Foreskin fibroblast (primary cell): ENCODE measurements at places on chromosomes 12 and 14.

DNA sequence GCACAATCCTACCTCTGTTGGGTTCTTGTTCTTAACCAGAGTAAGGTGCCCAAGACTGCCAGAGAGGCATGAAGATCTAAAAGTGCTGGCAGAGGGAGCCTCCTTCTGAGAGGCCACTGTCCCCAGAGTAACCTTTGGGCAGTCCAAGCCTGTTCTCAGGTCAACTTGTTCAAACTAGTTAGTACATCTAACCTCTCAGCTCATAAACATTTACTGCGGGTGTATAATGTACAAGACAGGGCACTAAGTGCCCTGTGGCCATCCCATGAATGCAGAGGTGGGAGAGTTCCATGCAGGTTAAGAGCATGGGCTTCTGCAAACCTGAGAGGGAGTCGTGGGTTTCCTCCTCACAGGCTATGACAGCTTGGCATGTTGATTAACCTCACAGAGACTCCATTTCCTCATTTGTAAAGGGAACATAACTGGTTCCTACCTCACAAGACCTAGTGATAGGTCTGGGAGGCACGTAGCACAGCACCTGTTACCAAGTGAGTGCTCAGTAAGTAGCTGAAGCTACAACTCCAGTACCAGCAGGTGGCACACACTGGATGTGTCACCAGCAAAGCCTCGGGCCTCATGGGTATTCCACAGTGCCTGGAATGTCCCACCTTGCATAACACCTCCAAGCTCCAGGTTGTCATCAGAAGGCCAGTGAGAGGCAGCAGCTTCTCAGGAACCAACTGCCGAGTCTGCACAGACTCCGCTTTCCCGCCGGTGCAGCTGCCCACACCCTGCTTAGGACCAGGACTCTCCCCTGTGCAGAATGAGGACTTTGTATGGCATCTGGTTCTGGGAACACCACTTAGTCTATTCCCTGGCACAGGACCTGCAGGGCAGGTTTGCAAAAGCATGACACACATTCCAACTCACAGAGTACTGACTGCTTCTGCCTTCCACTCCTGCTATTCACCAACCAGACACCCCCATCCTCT lies 4.4 kb downstream of the VDR start:
- DNase-seq = no peak

DNA sequence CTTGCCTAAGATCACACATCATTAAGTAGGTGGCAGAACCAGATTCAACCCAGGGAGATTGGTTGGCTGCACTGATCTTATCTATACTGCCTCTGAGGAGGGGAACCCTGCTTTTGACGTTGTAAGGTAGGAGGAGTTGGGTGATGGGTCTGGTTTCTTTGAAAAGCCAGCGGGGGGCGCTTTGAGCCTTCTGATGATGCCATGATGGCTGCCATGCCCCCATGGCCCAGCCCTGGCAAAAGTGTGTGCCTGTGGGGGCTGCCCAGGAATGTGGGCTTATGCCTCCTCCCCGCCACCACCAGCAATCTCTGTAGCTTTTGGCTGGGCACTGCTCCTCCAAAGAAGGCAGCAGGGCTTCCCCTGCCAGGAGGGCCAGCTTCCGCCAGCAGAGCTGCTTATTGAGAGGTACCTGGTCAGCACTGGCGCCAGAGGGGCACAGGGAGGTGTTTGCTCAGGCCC lies 224.3 kb downstream of the SLC41A2 start:
- DNase-seq = no peak

GRCh38 chr12:51023625-51024382 lies 2.4 kb downstream of the SLC11A2 start:
- no peak for DNase-seq

- no peak for DNase-seq
Measured at GRCh38 chr12:102964872-102965271, 7.4 kb downstream of the ASCL1 start.

GRCh38 chr14:74982661-74983060 lies 20.1 kb upstream of the EIF2B2 start:
- no peak for DNase-seq

DNA sequence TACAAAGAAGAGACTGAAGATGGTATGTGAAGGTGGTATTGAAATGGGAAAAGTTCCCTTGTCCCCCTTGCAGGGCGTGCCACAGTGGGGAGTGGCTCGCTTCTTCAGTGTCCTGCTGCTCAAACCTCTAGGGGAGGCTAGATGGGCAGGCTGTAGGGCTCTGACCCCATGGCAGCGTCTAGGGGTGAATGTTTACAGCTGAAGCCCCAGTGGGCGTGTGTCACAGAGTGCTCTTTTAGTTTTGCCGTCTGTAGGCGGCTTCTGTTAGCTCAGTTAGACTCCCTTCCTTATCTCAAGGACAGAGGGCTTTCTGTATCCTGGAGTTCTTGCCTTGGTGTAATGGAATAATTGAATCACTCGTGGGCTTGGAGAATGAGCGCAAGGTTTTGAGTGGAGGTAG lies 266.2 kb downstream of the RAD51B start:
- no peak for DNase-seq

- DNase-seq = no peak
Measured at GRCh38 chr12:64335886-64336466, 54.6 kb downstream of the C12orf56 start.

- no peak for DNase-seq
Measured at GRCh38 chr14:101288436-101289229, 272.7 kb upstream of the DIO3 start.

DNA sequence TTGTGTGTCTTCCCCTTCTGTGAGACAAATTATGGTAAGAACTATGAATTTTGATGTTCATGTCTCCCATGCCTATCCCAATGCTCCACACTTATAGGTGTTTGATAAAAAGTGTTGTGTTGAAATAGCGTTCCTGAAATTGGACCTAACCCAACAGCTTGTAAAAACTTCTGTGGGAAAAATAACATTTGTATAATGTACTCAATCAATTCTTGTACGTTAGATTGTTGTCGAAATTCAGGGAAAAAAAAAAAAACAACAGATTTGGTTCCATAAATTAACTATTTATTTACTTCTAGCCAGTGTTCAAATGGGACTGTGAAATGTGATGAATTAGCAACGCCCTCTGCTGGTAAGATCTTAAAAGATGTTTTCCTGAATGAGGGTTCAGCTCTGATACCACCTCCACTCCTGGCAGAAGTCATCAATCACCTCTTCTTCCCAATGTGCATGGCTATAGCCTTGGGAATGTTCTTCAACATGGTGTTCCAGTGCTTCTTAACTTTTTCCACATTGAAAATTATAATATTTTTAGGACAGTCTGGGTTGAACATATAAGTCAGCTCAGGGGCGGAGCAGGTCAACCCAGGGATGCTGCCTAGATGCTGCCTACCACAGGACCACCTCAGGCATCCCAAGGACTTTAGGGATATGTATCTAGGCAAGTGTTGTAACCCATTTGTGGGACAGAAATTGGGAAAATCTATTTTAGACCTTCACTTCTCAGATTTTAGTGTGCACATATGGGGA lies 170.6 kb downstream of the OTOGL start:
- DNase-seq = peak; percentile 76

DNA sequence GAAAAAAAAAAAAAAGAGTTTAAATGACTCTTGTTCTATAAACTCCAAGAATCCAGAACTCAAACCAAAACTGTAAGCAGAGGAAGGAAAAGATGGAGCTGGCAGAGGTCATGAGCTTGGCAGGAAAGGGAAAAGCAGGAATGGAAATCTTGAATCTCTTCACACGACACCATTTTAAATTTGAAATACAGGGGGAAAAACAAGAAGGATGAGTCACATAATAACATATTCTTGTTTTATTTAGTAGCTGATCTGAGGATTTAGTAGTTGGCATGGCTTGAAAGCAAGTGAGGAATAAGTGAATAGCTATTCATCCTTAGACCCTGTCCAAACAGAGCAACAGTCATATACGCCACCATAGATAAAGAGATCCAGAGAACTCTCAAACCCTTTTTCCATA lies 35.0 kb downstream of the EPS8 start:
- peak; percentile 44 for DNase-seq

DNA sequence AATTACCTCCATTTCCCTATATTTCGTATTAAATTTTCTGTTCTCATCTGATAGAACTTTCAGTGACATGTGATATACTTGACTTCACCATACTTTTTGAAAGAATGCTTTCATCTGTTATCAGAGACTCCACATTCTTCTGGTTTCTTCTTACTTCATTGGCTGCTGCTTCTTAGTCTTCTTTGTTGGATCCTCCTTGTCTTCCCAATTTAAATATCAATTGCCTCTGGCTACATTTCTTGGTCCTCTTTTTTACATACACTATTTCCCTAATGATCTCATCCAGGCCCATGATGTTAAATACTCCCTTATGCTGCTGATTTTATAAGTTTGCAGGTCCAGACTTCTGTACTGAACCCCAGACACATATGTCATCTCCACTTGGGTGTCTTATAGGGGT lies 22.0 kb downstream of the OR5AU1 start:
- DNase-seq = no peak

DNA sequence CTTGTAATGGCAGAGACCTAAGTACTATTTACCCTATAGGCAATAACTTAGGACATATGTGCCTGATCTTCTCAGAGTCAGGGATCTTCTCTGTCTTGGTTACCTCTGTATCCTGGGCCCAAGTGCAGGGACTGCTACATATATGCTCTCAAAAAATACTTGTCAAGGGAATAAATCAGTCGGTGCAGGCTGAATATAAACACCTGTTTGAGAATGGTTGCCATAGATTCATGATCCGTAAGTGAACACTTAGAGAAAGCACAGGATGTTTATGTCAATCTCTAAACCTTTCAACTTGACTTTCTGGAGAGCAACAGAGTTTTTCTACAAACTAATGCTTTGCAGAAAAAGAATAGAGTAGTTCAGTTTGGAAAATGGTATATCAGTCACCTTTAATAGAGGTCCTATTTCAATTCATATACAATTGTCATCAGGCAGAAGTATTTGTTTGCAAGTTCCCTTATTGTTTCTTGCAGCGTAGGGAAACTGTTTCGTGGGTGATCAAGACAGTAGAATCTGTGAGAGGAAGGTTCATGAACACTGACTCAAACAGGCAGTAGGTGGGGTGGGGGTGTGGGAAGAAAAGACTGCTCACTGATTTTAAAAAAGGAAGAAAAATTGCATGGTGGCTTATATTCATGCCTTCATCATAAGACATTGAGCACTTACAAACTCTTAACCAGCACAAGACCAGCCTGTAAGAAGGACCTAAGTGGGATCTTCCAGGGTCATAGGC lies 6.0 kb upstream of the UBE2N start:
- no peak for DNase-seq

DNA sequence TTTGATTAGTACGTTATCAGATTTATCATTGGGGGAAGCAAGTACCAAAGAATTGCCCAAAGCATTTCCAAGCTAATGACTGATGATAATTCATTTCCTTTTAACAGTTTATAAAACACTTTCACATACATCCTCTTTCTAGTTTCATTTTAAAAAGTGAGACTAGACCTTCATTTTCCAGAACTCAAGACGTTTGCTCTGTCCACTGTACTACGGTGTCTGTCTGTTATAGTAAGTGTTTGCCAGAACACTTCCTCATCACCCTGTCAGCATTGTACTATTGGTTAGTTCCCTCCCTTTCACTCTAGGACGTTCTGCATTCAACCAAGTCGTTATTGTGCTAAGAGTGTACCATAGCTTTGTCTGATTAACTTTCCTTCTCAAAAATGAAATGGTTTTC lies 81.7 kb upstream of the TMEM263 start:
- no peak for DNase-seq

DNA sequence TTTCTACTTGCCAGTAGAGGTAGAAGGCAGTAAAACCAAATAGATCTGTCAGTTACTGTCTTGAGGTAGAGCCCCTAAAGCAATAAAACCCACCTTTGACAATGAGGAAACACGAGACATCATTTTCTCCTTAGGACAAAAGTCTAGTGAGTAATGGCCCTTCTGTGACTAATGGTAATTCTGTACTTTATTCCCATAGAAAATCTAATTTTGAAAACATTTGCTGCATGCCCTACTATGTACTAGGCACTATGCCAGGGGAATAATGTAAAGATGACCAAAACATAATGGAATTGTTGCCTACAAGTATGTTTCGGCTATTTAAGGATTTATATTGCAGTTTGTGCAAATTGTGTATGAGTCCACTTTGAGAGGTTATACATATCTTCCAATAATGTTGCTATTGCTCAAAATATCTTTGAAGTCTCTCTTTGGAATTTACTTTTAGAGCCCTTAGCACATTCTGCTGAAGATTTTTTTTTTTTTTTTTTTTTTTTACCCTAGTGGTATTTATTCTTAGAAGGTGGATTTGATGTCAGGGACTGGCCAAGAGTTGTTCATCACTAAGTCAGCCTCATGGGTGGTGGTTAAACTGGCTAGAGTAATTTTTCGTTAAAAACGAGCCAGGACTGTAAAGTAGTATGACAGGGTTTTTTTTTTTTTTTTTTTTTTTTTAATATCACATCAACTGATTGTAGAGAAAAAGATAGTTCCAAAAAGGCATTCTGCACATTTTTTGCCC lies 109.7 kb downstream of the CRADD start:
- peak; percentile 23 for DNase-seq

- no peak for DNase-seq
Measured at GRCh38 chr14:104383088-104383995, 196.2 kb upstream of the C14orf180 start.

GRCh38 chr12:68352067-68352466 lies 19.9 kb upstream of the MDM1 start:
- DNase-seq = peak; percentile 65

DNA sequence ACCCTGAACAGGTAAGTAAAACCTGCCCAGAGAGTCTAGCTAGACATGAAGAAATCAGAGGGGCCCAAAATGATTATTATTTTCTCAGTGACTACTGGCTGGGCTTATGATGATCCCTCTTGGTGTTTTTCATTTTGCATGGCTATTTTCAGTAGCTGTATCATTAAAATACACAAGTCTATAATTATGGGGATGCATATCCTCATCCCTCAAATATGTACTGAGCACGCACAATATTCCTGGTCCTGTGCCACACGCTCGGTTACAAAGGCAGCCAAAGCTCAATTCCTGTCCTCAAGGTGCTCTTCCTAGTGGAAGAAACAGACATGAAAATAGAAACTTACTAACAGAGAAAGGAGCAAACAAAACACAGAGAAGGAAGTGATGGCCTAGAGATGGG lies 180.0 kb downstream of the DAD1 start:
- DNase-seq = no peak

DNA sequence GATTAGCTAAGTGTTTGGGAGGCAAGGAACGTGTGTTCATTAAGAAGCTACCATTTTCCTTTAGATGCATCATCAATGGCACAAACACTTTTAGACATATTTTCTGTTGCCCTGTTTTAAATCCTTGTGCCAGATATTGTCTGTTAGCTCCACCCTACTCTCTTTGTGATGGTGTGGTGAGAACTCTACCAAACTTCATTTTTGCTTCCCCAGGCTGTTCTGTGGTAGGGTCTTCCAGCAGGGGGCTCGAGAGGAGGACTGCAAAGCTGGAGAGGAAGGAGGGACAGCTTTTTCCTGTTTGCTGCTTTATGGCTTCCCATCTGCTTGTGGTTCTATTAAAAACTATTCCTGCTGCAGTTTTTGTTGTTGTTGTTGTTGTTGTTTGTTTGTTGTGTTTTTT lies 23.8 kb upstream of the STRAP start:
- DNase-seq = no peak
